ENCODE measurements at places on chromosomes 5 and 9.

DNA sequence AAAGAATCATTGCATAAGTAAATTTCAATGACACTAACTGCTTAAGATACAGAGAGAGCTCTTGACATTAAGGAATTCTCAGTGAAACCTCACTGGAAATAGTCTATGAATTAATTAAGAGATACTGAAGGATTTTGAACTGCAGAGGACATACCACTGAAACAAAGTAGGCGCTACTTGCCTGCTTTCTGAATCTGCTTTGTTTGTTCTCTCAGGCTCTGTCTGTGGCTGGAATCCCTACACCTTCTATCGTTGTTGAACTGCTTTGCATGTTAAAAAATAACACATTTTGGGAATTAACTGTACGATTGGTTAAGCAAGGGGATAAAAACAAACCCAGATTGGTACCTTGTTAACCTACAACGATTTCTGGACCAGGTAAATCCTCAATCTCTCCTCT is 435.2 kb downstream of the PDE4D start:
- no peak for DNase-seq

GRCh38 chr9:70588999-70589398 is 174.5 kb upstream of the KLF9 start:
- DNase-seq, result no peak

- DNase-seq, result no peak
Measured at GRCh38 chr5:65923339-65923738, 3.0 kb upstream of the ERBIN start.

DNA sequence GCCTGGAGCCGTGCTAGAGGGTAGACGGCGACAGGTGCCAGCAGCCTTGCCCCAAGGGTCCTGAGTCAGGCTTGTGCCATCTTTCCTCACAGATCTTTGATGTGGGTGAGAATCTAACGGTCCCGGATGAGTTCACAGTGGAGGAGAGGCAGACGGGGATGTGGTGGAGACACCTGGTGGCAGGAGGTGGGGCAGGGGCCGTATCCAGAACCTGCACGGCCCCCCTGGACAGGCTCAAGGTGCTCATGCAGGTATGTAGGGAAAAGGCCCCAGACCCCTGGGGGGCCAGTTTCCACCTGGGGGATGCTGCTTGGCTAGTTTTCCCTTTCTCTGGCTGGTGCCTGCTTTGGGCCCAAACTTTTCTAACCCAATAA is 24.0 kb downstream of the PTGES2 start:
- no peak for DNase-seq

DNA sequence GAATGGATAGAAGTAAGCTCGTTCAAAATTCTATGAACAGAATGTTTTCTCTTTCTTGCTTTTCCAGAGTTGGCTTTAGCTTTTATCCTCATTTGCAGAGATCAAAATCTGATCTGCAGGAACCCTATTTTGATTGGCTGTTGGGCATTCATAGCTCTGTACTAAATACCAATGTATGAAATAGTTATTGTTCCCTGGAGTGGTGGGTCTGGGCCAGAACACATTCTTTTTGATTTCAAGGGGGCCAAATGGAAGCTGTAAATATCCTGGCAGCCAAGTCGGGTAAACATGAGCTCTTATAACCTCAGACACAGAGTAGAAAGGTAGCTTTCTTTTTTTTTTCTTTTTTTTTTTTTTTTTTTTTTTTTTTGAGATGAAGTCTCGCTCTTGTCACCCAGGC is 241.5 kb downstream of the PDZD2 start:
- DNase-seq, result no peak

- DNase-seq, result no peak
Measured at GRCh38 chr9:4116723-4117460, 183.0 kb downstream of the GLIS3 start.

DNA sequence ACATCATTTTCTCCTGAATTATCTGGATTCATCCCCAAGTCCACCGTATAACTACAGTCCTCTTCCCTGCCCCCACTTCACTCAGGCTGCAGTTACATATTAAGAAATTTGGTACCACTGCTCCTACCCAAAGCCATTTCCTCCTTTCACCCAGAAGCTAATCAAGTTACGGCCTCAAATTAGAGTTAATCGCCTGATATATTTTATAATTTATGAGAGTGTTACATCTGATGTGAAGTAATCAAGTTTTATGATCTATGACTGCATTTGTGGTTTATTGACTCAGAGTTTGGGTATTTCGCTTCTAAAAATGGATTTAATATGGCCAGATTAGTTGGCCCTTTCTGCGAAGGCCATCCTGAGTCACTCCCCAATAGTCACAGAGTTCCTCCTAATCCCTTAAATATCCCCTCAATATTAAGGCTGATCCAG is 223.6 kb upstream of the KIF2A start:
- DNase-seq, result no peak

GRCh38 chr5:148970228-148970627 is 92.6 kb downstream of the SH3TC2 start:
- DNase-seq, result no peak

DNA sequence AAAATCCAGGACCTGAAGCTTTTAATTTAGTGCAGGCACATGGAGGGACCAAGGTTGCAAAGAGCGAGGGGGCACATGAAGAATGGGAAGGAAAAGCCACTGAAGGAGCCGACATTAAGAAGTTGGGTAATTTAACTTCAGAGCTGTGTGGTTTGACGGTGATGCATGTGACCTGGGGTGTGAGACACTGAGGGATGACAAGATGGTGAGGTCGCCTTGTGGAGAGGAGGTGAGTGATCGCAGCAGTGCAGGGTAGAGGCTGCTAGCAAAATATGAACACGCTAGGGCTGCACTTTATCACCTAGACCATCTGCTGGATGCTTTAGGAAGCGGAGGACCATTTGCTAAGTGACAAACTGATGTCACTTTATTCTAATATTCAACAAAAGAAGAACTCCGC is 339.0 kb upstream of the KIF2A start:
- DNase-seq, result no peak

- no peak for DNase-seq
Measured at GRCh38 chr5:168778536-168778935, 199.4 kb upstream of the PANK3 start.

DNA sequence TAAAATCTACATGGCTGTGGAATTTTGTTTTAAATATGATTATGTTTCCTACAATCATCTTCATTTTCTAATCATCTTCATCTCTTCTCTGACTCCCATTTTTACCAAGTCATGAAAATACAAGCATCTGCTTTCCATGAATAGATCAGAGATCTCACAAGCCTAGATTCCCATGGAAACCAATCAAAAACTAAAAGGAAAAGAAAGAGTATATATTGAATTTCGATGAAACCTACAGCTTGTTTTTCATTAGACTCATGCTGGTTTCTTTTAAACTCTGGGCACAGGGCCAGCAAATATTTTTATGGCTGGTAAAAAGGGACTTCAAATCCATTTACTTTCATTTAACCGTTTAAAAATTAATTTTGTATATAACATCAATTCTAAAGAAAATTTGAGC is 51.2 kb downstream of the INVS start:
- DNase-seq, result no peak

- DNase-seq, result no peak
Measured at GRCh38 chr5:27472000-27472763, 433.8 kb upstream of the CDH9 start.

DNA sequence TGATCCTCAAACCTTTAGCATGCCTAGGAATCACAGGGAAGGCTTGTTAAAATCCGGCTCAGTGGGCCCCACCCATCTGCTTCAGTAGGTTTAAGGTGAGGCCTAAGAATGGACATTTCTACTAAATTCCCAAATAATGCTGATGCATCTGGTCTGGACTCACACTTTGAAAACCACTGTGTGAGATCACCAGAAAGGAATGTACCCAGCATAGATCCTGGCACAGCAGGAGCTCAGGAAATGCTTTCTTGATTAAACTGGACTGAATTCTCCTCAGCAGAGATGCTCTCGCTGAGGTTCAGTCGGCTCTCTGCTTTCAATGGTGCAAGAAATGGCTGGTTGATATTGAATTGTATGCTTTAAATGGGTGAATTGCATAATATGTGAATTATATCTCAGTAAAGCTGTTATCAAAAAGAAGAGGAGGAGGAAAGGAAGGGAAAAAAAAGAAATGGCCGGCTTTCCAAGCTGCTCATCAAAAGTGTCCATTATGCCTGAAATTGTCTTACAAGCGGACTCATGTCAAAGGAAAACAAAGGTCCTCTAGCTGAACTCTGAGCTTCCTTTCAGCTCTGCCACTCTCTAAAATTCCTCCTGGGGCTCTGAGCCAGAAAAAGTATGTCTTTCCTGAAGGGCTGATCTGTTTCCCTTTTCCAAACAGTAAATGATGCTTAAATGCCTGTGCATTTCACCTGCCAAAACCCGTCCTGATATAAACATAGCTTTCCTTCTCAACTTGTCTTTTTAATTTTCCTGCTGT is 77.6 kb upstream of the SAP30L start:
- no peak for DNase-seq

- DNase-seq, result no peak
Measured at GRCh38 chr9:104227108-104227507, 133.0 kb downstream of the SMC2 start.

DNA sequence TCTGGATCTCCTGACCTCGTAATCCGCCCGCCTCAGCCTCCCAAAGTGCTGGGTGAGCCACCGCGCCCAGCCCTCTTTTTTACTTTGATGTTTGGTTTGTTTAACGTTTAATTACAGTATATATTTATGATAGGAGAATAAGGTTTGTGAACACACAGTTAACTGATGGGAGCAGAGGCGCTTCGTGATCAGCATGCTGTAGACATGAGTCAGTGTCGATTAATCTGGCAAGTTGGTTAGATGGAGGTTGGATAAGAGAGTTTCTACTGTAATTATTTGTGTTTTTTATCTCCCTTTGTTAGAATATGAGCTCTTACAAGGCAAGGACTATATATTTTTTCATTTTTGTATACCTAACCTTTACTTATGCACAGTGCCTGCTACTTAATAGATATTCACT is 14.3 kb downstream of the ATG10 start:
- no peak for DNase-seq

DNA sequence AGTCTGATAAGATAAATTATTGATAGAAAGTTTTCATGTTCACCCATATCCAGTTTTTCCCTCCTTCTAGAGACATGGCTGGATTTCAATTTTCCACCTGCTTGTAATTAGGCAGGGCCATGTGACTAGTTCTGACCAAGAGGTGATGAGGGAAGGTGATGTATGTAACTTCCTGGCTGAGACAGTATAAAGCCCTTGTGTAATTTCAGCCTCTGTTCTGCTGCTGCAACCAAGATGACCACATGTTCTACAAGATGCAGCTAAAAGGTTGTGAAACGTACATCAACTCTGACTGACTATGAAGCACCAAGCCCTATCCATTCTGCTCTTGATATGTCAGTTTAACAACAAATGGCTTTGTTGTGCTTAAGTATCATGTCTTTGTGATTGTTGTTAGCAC is 376.5 kb upstream of the DAB2 start:
- no peak for DNase-seq

DNA sequence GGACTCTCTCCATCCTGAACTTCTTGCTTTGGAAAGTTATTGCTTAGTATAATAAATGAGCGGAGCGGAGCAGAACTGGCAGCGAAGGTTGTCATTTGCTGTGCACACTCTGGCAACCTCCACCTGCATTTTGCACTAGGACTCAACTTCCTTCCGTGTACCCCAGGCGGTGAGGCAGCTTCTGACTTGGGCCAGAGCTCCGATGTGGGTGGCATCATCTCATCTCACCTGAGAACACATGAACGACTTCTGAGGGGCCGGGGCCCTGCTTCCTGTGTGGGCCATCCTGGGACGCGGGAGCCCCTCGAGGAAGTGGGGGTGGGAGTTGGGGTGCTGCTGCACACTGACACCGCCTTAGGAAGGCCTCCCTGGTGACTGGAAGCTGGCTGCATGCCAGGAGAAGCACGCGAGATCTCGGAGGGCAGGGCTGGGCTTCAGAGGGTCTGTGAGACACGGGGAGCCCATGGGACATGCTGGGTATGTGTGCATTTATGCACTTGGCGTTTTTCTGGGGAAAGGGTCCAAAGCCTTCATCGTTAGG is 56.5 kb upstream of the COL5A1 start:
- no peak for DNase-seq

DNA sequence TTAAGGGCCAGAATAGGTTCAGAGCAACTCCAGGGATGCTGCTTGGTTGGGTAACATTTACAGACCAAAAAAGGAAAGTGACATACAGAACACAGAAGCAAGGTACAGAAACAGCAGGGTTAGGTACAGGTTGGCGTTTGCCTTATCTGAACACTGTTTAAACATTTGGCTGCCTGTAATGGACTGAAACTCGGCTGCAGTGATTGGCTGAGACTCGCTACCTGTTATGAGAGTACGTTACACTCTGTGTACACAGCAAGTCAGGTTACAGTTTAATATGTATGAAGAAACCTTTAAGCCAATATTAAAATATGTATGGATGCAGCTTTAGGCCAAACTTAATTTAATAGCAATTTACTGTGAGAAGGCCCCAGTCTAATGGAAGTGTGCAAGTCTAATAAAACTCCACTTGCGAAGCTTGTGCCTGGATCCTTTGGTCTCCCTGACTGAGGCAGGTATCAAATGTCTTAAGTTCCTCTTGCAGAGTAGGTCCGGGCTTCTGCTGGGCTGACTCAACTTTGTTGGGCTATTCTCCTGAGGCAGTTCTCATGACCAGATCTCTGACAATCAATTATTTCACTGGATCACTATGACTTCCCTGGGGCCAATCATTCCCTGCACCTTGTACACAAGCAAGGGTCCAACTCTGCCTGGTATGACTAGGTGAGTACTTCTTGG is 204.9 kb downstream of the ZNF462 start:
- no peak for DNase-seq

DNA sequence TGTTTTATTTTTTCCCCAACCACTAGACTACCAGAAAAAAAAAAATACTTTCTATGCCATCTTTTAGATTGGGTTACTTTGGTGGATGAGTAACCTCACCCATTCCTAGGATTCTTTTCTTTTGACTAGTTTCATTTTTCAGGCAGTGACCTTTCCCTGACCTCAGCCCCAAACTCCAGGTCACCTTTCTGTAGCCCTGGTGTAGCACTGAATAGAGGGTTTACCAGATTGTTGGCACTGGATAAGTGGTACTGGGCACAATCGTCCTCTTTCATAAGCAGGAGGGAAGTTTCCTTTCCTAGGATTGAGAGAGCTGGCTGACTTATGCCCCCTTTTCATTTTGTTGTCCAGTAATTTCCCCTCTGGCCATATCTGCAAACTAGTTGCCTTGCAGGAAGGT is 169.4 kb upstream of the TMEM161B start:
- DNase-seq, result no peak

DNA sequence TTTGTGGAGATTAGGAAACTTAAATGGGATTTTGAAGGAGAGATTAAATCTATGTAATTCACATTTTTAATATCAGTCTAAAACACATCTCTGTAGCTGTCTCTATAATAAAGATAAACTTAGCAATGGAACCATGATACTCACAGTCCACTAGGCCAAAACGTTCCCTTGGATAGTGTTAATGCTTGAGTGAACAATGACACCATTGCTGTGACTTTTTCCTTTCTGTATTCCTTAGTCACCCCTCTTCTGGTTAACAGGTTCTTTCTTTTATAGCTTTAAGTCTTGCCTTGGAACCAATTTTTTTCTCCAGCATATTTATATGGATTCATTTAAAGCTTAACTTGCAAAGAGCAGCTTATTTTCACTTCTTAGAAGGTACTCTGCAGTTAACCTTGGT is 63.3 kb downstream of the INSL6 start:
- DNase-seq, result no peak

GRCh38 chr5:109062664-109063063 is 315.0 kb downstream of the FER start:
- no peak for DNase-seq
